NCI-H1417 treated with DMSO at 0.1 percent for 48 hours (cell line): ENCODE measurements at places on chromosomes 5 and 9.

DNA sequence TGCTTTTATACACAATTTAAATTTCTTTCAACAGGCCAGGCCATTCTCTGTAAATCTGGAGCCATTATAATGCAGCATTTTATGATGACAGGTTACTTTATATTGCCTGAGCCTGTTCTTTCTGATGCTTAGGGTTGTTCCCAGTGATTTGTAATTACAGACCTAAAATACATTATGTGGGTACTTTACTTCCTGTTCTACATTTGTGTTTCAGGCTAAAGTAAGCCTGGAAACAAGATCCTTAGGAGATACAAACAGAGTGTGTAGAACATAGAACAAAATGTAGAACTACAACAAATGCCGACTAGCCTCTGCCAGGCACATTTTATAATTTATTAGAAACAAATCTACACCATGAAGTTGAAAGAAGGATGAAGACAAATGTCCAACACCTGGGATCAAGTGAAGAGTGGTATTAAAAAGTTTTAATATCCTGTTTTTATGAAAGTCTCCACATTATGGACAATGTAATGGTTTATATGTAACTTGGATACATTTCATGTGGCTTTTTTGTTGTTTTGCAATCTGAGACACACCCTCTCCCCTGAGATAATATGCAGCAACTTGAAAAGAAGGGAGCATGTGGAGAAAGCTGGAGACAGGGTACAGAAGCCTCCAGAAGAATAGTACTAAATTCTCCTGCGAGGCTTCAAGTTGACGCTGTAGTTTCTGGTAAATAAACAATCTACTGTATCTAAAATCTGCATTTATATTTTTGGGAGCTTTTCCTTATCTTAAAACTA is 46.9 kb downstream of the VCAN start:
- DNase-seq, result no peak

DNA sequence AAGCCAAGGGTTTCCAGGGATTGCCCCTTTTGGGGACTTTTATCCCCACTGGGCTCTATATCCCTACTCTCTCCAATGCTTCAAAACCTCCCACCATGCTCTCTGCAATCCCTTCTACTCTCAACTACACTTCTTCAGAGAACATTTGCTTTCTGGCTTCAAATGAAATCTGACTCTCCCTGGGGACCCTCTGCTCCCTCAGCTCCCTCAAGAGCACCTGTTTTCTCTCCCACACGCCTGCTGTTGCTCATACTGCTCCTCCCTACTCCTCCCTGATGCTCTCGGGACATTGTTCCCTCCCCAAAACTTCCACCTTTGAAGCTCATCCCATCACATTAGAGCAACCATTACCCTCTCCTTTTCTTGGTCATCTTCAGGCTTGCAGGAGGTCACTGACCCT is 344.9 kb downstream of the CDK5RAP2 start:
- no peak for DNase-seq

DNA sequence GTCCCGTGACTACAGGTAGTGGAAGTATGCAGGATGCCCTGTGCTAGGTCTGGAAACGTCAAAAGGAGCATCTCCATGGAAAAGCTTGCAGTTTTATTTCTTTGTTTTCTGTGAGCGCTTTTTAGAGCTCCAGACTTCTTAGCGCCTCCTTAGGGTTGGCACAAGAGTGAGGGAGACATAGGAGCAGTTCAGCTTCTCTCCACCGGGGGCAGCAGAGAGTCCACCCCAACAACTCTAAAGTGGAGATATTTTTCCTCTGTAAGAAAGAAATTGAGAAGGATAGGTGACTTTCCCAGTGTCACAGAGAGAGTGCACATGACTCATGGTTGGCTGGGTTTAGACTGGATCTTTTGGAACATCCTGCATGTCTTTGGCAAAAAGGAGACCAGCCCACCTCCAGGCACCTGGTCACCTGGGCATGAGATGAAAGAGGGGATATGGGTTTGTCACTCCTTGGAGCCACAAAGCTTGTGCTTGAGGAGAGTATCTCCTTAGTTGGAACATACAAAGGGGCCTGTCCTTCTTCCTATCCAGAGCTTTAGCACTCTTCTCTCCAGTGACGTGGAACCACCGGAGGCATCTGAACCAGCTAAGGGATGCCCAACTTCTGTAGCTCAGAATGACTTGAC is 637.7 kb downstream of the SEMA5A start:
- no peak for DNase-seq

DNA sequence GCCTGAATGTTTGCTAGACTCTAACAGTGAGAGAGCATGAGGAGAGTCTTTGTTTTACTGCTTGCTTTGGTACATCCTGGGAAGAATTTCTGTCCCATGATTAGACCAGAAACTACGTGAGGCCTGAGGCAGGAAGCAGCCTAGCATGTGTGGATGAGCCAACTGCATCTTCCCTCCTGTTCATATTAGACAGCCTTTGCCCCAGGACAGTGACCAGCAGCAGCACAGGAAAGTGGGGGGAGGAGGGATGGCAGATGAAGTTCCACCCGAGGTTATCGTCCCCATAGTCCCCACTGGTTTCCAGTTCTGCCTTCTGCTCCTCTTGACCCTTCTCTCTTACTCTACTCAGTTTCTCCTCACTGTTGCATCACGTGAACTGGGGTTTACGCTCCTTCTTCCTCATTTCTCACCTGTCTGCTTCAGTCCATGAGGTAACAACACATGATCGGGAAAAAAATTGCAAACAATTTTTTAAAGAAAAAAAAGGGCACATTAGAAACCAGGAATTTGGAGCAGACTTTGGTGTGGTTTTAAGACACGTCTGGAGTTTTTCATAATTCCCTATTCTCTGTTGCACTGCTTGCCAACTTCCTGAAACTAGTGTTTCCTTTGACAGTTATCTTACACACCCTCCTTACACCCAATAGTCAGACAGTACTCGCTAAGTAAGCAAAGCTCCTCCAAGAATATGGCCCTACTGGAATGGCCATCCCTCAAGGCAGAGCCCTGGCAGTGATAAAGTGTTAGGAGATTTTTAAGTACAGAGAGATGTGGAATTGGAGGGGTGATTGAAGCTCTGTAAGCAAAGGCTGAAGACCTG is 84.1 kb downstream of the SNX18 start:
- no peak for DNase-seq

- DNase-seq, result no peak
Measured at GRCh38 chr5:32465076-32465475, 20.5 kb upstream of the ZFR start.

- no peak for DNase-seq
Measured at GRCh38 chr5:88938488-88938887, 55.5 kb upstream of the MEF2C start.

DNA sequence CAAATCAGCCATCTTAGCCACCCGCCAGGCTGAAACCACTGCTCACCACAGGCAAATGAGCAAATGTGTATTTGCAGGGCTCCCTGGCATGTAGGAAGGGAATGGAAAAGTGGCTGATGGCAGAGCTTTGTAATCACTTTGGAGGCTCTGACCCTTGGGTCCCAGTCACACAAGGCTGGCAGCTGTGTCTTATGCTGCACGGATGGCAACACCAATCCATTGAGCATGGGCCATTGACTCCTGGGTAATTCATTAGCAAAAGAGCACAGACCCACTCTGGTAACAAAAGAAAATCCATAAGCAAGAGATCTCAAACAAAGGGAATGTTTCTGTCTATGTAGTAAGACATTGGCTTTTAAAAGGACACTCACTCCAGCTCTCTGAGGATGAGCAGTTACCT is 57.6 kb downstream of the SPOCK1 start:
- DNase-seq, result no peak

DNA sequence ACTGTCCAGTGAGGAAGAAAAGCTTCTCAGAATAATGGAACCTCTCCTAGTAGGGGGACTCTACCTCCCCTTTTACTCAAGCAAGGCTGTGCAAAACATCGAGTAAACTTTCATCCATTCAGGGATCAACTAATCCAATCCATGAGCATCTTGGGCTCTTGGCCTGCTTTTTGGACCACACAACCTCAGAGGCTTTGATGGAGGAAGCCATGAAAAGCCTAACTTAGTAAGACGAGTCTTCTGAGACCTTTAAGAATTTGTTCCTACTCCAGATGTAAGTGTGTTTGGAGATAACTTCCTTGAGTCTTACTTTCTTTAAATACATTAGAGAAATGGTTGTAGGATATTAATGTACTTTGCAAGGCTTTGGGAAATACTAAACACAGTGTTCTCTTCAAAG is 49.1 kb downstream of the MARCHF3 start:
- DNase-seq, result no peak

DNA sequence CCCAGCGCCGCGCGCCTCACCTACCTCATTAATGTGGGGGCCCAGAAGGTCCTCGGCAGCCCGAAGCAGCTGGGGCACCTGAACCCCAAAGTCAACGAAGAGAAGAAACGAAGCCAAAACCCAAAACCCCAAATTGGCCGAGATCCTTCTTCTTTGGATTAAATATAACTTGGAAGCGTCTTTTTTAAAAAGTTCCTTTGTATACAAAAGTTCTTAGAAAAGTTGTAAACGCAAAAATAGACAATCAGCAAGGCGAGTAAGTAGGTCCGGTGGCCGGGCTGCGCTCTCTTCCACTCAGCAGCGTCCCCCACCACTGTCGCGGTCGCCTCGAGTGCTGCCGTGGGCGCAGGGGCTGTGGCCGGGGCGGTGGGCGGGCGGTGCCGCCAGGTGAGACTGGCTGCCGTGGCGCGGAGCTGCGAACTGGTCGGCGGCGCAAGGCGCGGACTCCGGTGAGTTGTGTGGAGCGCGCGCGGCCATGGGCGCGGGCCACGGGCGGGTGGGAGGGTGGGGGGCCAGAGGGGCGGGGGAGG is 360 bp downstream of the KLF4 start:
- no peak for DNase-seq

DNA sequence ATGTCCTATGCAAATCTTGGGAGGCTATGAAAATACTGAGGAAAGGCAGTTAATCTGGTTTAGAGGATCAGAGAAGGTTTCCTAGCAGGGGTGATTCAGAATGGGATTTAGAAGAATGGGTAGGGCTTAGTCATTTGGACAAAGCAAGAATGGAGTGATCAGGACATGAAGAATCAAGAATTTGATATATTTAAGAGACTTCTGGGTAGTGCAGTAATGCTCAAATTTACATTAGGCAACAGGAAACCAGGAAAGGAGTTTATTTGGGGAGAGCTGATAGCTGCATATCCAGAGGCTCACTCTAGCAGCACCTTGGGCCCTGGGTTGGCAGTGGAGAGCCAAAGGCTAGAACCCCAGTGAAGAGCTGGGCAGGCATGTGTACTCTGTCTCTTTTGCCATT is 78.9 kb upstream of the PAPPA start:
- no peak for DNase-seq

GRCh38 chr5:142771666-142772065 is 1.5 kb downstream of the ARHGAP26 start:
- DNase-seq, result no peak

DNA sequence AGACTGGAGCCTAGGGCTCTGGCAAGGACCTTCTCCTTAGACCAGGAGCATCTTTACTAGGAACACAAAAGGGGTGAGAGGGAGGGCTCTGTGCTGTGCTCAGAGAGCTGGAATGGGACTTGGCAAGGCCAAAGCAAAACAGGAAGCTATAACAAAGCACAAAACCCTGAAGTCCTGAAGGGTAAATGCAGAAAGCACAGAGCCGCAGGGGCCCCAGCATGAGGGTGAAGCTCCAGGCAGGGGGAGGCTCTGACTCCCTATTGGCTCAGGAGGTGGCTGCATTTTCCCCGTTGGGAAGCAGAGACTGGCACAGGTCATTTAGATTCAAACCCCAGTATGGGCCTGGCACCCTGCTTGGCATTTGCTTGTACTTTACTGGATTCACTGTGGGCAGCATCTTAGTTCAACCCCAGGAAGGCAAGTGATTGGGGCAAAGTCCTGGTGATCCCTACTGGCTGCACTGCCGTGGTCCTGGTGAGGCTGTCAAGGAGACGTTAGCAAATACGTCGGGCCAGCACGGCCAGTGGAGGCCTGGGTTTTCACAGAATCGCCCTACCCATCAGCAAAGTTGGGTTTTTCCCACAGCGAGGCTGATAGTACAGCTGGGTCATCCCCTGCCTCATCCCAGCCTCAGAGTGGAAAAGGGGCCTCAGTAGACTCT is 46.3 kb downstream of the GGTA1 start:
- no peak for DNase-seq

- no peak for DNase-seq
Measured at GRCh38 chr5:134521841-134522240, 3.6 kb upstream of the JADE2 start.

- DNase-seq, result no peak
Measured at GRCh38 chr9:71218774-71219173, 97.4 kb upstream of the TRPM3 start.

GRCh38 chr5:161274951-161275350 is 271.6 kb downstream of the GABRB2 start:
- no peak for DNase-seq

- DNase-seq, result no peak
Measured at GRCh38 chr9:136197084-136197875, 7.6 kb downstream of the LHX3 start.

DNA sequence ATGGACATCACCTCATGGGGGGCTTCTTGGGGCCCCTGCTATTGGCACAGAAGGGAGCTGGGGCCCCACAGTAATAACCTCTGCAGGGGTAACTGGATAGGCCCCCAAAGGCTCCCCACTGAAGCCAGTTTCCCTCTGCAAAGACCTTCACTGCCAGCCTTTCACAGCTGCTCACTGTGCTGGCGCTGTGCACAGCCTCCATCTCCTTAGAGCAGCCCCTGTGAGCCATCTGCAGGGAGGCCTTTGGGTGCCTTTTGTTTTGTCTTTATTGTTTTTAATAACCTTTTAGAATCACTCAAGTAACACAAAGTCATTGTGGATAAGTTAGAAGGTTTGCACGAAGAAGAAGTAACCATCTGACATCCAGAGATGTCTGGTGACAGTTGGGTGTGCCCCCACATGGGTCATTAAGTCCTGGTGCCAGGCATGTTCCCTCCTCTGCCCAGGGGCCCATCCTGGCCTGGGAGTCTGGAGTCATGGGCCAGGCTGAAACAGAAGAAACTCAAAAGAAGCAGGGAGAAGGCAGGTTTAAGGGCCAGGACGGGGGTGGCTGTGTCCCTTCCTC is 42.7 kb downstream of the NCS1 start:
- DNase-seq, result no peak

GRCh38 chr5:124087752-124088151 is 575.8 kb downstream of the CSNK1G3 start:
- no peak for DNase-seq

DNA sequence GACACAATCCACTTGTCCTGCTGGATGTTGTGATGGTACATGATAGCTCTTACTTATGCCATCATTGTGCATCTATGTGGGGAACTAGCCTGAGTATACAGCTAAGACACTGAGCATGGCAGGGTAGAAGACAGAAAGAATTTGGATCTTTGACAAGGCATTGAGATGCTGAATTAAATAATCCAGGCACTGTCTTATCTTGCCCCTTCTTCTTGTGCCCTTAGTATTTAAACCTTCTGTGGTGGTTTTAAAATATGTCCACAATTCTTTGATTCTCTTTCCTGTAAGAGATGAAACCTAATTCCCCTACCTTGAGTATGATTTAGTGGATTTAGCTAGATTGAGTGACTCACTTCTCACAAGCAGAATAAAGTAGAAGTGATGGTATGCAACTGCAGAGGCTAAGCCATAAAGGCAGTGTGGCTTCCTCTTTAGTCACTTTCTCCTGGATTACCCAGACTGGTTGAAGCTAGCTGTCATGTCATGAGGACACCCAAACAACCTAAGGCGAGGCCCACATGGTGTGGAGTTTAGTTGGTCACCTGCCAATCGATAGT is 174.0 kb upstream of the NREP start:
- no peak for DNase-seq

GRCh38 chr5:176653401-176654385 is 6.4 kb downstream of the TSPAN17 start:
- DNase-seq, result no peak
